ENCODE measurements at places on chromosomes 4 and X.

- no peak for DNase-seq
Measured at GRCh38 chrX:52346174-52347165, 22.4 kb upstream of the XAGE2 start.

- DNase-seq: no peak
Measured at GRCh38 chr4:109846395-109847098, 1.4 kb upstream of the LRIT3 start.

- DNase-seq: no peak
Measured at GRCh38 chrX:115067812-115068211, 50.4 kb upstream of the IL13RA2 start.

DNA sequence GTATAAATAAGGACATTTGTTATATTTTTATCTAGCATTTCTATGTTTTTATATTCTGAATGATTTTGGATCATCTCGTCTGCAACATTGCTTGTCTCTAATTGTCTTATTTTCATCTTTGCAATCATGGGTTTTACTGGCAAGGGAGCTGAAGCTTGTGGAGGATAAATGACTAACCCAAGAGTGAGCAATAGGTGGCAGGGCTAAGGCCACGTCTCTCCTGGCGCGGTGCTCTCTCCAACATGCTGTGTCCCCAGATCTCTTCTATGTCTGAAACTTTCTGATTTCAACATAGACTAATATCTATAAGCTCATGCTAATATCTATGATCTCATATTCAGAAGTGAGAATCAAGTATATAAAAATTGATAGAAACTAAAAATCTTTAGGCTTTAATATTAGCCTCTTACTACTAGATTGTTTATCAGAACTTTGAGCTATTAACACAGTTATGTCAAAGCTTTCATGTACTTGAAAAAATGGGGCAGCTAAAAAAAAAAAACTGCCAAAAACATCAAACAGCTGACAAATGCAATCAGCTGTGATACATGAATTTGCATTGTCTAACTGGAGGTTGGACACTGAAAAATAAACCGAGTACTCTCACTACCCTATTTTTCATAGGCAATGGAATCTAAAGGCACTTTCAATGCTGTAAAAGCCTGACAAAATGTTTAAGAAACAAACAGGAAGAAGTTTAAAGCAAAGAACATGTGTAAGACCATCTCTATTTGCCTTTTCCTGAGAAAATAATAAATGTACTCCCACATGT is 169.2 kb downstream of the TMA16 start:
- DNase-seq: no peak

DNA sequence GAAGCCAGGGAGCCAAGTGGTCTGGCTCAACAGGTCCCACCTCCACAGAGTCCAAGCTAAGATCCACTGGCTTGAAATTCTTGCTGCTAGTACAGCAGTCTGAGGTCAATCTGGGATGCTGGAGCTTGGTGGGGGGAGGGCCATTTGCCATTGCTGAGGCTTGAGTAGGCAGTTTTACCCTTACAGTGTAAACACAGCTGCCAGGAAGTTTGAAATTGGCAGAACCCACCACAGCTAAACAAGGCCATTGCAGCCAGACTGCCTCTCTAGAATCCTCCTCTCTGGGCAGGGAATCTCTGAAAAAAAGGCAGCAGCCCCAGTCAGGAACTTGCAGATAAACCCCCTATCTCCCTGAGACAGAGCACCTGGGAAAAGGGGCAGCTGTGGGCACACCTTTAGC is 84.9 kb downstream of the EDA2R start:
- no peak for DNase-seq

GRCh38 chr4:152243206-152243605 is 292.7 kb downstream of the FBXW7 start:
- no peak for DNase-seq

GRCh38 chrX:106331606-106332005 is 163.5 kb downstream of the PWWP3B start:
- DNase-seq: no peak

GRCh38 chrX:50812995-50813842 is 775 bp downstream of the SHROOM4 start:
- DNase-seq: no peak

DNA sequence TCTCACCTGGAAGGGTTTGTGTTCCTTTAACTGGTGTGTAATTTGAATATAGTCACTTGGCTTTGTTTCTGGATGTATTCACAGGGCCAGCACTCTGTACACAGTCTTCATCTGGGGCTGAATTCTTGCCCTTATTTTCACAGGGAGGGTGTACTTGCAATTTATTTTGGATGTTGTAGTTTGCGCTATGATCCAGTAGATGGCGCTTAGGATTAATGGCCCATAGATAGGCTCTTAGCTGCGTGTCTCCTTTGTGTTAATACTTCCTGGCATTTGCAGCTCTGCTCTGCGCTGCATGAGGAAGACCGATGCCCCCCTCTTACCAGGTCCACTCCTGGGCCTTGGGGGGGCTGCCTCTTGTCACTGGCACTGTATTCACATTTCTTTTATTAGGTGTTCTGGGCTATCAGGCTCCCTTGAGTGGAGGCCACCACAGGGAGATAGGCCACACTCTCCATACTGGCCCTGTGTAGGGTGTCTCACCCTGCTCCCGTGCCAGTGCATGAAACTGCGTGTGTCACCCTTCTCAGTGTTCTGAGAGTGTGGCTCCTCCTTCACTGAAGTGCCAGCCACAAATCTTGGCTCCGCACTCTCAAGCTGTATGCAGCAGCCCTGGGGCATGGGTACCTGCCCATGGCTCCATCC is 562.2 kb downstream of the ZIC3 start:
- DNase-seq: no peak

- DNase-seq: no peak
Measured at GRCh38 chr4:145404761-145405160, 76.9 kb upstream of the SMAD1 start.

GRCh38 chr4:106830879-106831278 is 205.2 kb downstream of the DKK2 start:
- no peak for DNase-seq

GRCh38 chrX:2500091-2500802 is 529 bp downstream of the DHRSX start:
- DNase-seq: no peak

- no peak for DNase-seq
Measured at GRCh38 chrX:34877436-34877835, 65.2 kb upstream of the FAM47B start.

- no peak for DNase-seq
Measured at GRCh38 chrX:119107206-119107605, 20.4 kb downstream of the KIAA1210 start.

GRCh38 chr4:158811704-158812103 is 42.9 kb downstream of the FNIP2 start:
- no peak for DNase-seq

GRCh38 chr4:152699313-152699712 is 19.5 kb upstream of the TMEM154 start:
- no peak for DNase-seq

DNA sequence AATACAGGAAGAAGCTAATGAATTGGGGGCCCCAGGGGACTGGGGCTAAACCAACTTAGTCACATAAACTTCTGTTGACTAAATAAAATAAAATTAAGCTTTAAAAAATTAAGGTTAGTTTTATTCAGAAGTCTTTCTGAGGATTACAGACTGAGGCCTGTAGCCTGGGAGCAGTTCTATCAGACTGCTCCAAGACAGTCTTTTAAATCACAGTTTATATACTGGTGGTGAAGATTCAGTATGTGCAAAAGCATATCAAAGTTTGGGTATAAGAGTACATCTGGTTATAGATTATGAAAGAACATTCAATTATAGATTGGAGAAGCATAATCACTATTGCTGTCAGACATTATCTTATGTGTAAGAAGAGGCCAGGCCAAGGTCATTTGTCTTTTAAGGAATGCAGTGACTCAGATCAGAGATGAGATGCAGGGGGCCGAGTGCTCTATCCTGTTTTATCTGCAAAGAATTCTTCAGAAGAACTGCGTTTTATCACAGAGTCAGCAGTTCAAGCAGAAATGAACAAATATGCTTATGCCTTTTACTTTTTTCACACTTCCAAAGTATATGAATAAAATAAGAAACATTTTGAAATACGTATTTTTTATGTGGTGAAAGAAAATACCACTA is 109.4 kb downstream of the PDHA2 start:
- DNase-seq: no peak

DNA sequence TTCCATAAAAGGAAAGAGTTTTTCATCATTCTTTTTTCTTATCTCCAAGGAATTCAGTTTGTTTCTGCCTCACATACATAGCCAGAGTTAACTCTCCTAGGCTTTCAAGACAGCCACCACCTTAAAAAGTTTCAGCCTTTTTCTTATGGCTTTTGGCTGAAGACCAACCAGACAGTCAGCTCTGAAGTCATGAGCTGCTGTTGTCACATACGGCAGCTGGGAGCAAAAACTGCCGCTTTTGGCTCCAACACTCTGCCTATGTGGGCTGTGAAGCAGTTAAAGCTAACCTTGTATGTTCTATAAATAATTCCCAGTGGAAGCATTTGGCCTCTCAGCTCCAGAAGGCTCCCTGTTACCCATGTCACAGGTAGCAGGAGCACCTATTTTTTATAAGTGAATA is 104.1 kb downstream of the KLHL4 start:
- no peak for DNase-seq

DNA sequence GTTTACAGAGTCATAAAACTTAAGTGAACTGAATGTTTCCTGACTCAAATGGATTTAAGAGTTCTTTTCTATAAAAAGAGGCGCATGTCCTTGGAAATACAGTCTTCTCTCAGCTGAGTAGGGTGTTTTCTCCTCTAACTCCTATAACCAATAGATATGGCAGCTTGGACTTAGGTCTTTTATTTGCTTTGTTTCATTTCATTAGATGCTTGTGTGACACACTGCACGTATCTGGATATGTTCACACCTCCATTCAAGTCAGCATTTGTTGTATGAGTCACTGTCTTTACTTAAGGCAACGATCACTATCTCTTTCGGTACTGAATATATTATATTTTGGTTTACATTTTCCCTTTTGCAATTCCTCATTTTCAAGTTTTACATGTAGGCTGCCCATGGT is 136.6 kb downstream of the ARSF start:
- no peak for DNase-seq

DNA sequence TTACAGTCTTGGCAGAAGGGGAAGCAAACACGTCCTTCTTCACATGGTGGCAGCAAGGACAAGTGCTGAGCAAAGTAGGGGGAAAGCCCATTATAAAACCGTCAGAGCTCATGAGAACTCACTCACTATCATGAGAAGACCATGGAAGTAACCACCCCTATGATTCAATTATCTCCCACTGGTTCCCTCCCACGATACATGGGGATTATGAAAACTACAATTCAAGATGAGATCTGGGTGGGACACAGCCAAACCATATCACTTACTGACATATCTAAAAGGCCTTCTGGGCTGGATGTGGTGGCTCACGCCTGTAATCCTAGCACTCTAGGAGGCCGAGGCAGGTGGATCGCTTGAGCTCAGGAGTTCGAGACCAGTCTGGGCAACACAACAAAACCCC is 117.1 kb upstream of the USP9X start:
- no peak for DNase-seq

Measured in NCI-H187 treated with DMSO at 0.1 percent for 48 hours (cell line).